ENCODE measurements at places on chromosomes 4 and X.

- no peak for DNase-seq
Measured at GRCh38 chr4:13955551-13955950, 328.0 kb upstream of the BOD1L1 start.

DNA sequence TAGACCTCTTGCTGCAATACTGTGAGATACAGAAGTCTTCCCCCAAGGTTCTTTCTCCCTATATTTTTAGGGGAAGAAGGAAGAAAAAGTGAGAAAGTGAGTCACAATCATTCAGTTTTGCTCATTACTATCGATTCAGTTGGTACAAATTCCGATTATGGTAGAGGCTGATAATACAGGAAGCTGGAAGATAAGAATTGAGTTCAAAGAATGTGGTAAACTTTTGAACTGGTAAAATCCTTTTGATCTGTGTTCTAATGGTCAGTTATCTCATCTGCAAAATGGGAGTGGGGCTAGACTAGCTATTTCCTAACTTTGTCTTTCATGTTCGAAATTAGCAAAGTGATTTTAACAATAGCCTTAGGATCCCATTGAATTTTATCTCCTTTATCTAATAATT is 101.4 kb upstream of the FAT1 start:
- DNase-seq: no peak

DNA sequence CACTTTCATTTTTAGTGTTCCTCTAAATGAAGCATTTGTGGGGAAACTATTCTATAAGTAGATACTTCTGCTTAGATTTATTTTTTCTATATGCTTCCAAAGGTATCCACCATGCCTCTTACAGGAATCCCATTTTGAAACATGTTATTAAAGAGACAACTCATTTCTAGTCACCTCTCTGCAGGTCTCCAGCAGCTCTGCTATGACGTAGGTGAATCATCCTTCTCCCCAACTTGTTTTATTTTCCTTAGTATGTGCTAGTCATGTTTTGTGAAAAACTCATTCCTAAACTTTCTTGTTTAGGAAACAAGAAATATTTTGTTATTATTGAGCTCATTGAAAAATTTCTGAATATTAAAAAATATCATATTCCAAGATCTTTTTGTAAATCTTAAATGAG is 12.8 kb downstream of the CXCL8 start:
- DNase-seq: no peak

GRCh38 chr4:86036736-86037135 is 323.1 kb downstream of the MAPK10 start:
- DNase-seq: peak; percentile 73

DNA sequence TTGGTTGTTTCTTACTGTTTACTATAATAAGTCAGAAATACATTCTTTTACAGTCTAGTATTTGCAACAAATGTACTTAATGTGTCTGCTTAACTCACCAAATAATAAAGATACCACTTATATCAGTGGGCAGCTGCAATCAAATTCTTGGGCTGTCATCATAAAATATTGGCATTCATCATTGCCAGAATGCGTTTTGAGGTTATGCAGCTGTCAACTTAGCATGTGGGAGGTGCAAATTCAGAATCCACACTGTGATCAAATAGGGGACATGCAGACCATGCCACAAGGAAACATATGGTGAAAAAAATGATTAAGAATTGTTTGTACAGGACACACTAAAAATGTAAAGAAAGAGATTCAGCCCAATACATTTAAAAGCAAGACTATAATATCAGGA is 86.5 kb downstream of the HCCS start:
- DNase-seq: no peak

DNA sequence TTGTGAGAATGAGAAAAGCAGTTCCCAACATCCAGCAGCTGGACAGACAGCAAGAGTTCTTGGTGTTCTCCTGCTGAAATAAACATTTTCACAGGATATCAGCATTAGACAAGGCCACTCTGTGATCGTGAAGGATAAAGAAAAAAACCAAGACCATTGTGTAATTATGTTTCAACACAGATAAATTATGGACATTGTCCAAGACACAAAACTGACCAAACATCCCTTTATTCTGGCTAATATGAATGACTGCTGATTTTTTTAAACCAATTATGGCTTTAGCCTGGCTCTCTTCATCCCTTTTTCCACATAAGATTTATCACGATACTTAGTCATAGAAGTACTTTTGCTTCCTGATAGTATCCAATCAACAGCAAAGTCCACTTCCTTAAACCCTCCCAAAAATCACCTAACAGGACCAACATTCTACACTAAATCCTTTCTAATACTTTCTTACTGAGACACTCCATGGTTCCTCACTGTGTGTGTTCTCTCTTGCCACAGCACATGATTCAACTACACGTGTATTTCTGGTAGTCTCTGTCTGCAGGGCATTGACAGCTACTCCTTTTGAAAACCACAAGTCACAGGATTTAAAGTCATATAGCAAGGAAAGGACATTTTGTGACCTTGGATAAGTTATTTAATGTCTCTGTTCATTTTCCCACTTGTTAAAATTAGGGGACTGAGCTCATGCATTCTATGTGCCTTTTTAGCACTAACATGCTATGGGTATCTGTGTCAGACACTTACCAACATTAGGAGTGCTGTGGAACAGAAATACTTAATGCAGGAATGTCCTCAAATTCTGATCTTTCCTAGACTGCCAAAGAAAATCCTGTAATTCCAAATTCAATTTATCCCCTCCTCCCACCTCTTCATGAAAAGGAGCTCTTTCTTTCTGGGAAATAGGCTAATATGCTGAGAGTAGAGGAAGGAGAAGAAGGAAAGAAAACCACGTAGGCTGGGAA is 137.2 kb upstream of the PGRMC2 start:
- peak; percentile 23 for DNase-seq

DNA sequence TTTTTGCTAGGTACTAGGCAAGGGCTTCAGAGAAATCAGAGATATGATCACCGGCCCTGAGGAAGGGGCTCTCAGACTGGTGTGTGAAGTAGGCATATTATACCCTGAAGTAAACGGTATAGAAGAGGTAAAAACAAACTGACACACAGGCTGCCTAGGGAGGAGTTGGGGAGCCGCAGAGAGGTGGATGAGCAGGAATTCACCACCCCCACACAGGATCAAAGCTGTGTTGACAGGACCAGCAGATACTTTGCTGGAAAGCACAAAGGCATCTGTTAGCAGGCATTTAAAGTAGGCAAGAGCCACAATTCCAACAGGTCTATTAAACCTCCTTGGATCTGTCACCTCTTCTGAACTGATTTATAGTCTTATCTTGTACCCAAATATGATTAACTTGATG is 71.8 kb upstream of the GPR34 start:
- no peak for DNase-seq

- peak; percentile 57 for DNase-seq
Measured at GRCh38 chrX:150365051-150365989, 2.2 kb downstream of the MAMLD1 start.

GRCh38 chr4:73702796-73703287 is 37.5 kb upstream of the CXCL8 start:
- DNase-seq: peak; percentile 67

GRCh38 chr4:3134201-3134600 is 59.7 kb downstream of the HTT start:
- DNase-seq: no peak

DNA sequence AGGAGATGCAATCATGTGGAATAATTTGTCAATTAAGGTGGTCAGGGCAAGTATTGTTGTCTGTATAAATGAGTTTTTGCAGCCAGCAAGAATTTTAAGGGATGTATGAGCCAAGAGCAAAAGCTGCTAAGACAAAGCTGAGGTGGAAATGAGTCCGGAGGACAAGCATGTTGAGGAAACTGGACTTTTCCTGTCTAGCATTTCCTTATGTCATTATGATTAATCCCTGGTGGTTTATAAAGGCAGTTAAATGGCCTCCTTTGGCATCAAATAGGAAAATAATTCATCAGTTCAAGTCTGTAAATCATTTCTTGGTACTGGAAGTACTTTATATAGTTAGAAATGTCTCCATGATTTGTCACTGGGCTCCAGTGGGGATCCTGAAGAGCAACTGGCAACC is 61.6 kb upstream of the TEX13A start:
- no peak for DNase-seq

GRCh38 chr4:134471569-134471968 is 270.0 kb upstream of the PABPC4L start:
- DNase-seq: no peak

- DNase-seq: no peak
Measured at GRCh38 chr4:55517526-55518229, 29.0 kb downstream of the CLOCK start.

DNA sequence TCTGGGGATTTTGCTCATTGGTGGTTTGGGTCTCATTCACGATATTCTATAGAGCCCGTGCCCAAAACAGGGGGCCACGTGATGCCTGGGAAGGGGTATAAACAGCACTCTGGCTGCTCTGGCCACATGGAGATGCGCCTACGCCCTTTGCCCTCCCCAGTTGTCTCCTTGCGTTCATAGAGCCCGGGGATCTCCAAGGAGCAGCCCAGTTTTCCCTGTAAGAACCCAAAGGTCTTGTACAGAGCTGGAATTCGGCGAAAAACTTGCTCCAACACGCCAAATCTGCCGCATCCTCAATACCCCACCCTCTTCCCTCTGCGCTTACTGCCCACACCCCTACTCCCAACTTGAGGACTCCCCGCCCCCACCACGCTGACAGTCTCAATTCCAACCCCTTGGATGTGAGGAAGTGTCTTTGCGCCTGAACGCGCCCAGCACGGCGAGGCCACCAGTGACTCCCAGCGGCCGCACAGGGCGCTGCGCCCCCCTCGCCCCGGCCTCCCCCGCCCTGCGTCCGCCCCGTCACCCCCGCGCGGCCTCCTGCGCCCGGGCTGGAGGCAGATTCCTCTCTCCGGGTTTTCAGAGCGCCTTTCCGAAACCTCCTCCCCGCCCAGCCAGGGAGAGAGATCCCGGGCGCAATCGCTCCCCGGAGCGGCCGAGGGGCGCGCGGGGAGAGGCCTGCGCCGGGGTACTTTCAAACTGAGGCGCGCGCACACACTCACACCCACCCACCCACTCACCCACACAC is at the start of gene NHS:
TSS of gene NHS (plus strand) at position 582 of the 748 bp plus-strand sequence. CDS start 558 bp downstream, outside the sequence.
- peak; percentile 83 for DNase-seq

DNA sequence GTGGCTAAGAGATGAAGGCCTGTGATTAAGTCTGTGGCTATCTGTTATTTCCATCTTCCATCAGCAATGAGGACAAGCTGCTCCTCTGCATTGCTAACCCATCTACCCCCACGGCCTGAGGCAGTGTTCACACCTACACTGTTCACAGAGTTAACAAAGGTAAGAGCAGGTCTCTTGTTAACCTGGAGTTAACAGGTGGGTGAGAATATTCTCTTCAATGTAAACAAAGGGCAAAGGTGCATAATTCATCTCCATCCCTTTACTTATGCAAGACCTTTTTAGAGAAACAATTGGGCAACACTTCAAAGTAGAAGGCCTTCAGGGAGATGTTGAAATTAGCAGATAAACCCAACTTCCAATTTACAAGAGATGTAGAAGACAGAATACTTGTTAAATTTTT is 2.8 kb downstream of the SLC35A2 start:
- DNase-seq: no peak

- DNase-seq: peak; percentile 62
Measured at GRCh38 chr4:40897557-40898203, 147.9 kb downstream of the NSUN7 start.

DNA sequence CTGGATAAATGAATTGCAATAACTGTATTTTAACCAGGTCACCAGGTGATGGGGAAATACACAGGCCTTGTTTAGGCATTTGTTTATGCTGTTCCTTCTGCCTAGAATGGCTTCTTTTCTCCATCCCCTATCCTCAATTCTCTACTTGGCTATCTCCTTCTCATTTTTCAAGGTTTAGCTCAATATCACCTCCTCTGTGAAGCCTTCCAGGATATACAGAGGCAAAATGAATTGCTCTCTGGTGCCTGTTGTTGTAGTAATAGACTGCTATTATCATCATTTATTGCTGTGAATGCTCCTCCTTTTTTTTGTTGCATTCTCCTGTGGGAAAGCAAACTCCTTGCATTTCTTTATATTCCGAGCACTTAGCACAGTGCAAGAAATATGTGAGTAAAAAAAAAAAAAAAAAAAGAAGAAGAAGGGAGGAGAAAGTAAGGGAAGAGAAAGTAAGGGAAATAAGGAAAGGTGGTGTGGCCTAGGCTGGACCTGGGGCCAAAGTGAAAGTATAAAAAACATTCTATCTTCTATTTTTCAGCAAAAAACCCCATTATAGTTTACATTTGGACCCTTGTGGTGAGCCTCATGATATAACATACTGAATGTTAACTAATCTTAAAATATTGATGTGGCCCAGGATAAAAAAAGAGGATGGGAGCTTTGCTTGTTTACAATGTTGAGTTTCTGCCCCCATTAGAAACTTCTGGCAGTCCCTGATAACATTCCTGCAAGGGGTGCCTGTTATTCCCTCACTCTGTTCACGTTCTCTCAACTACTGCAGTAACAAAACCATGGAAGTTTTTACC is 6.3 kb upstream of the STK26 start:
- DNase-seq: no peak

DNA sequence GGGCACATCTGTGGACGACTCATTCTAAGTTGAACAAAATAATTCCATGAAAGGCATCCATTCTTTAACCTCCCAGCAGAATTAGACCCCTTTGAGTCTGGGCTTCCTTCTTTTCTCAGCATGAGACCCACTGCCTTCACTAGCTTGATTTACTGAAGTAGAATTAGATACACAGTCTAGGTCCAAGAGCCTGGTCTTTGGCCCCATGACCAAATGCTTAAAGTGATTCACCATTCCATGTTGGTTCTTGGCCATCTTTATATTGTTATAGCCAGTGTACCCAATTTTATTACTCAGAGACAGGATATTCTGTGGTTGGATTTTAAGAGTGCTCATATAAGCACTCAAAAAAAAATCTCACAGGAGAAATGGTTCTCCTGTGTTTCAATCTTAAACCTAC is 155.3 kb upstream of the GPC4 start:
- peak; percentile 64 for DNase-seq

GRCh38 chr4:130812117-130812765 is 1716.3 kb downstream of the C4orf33 start:
- DNase-seq: no peak

DNA sequence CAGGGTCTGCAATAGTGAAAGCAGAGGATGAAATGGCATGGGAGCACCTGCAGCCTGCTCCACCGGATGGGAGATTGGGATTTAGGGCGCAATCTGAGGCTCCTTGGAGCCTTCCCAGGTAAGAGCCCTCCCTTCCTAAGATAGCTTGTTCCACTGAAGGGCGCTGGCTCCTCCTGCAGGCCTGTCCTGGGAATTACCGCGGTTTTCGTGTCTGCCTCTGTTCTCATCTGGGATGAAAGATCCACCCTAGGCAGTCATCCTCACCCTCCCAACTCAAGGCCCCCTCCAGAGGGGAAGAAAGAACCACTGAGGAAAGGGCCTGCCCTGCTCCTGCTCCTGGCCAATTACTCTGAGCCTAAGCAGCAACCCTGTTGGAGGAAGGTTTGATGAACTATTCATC is 547.5 kb downstream of the SMARCA1 start:
- DNase-seq: peak; percentile 20

Measured in fibroblast of skin of back (primary cell).